HS-5 (cell line): ENCODE measurements at places on chromosomes 2 and 18.

- no peak for DNase-seq
Observed at GRCh38 chr2:112183327-112184025, 45.3 kb downstream of the FBLN7 start.

DNA sequence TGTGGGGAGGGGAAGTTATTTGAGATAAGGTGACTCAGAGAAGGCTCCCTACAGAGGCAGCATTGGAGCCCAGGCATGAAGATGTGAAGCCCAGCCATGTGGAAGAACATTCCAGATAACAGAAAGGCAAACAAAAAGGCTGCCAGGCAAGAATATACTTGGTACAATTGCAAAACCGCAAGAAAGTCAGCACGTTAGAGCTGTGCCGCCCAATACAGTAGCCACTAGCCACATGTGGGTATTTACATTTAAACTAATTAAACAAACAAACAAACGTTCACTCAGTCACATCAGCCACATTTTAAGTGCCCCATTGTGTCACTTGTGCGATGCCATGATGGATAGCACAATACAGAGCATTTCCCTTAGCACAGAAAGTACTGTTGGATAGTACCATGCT is 179.6 kb downstream of the SATB2 start:
- no peak for DNase-seq

- DNase-seq = no peak
Observed at GRCh38 chr2:204437408-204437807, 107.9 kb upstream of the PARD3B start.

- DNase-seq = no peak
Observed at GRCh38 chr2:194700726-194701125, 956.3 kb upstream of the SLC39A10 start.

DNA sequence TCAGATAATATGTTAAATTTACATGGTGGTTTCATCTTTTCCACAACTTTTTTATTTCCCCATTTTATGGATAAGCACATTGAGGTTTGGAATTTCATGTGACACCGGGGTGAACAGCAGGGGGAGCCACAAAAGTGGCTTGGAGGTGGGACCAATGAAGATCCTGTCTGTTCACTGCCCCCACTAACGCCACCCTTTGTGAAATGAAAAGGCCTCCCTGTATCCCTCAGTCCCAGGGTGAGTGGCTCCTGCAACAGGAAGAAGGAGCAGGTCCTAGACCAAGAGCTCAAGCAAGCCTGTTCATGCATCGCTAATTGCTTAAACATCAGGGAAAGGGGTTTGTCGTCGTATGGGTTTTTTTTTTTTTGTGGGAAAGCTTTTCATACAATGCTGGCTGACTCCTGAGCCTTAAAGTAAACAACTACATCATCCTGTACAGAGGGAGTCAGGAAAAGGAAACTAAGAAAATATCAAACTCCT is 267.8 kb upstream of the EPAS1 start:
- DNase-seq = no peak
